ENCODE measurements at places on chromosomes 1 and 21.
A peak's percentile ranks its signal among the peaks of the same experiment; 100 is the strongest.

DNA sequence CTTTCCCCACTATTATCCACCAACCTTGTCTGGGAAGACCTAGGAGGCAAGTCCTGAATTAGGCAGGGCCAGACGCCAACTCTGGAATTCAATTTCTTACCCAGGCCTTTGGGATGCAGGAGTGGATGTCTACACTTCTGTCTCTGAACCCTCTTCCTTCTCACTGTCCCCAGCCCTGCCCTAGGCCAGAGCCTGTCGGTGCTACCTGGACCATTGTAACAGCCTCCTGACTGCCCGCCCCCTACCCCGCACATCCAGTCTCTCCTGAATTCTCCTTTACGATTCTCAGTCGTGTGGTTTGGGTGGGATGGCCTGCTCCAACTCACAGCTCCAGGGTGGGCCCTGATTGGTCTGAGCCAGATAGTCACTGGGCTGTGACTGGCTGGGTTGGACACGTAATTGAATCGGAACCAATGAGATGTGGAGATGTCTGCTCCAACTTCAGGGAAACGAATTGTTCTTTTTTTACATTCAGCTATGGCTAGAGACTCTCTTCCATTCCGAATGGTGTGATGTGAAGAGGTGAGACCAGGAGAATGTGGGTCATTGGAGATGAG, 304.6 kb downstream of the PTPRU start:
- no peak for ATAC-seq

GRCh38 chr1:115545791-115546733, 95.7 kb upstream of the VANGL1 start:
- ATAC-seq = no peak

DNA sequence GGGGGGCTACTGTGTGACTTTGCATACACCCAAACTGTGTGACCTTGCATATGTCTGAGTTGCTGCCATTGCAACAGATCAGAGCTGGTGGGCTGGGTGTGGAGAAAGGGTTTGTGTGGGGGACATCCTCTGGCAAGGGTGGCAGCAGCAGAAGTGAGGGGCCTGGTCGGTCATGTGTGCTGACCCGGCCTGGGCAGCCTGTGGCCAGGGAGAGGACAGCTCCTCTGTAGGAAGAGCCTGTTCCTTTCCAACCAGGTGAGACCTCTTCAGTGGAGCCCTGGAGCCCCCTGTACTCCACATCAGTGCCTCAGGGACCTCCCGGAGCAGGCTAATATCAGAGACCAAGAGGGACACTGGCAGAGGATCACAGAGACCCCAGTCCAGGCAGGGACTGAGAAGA, 8.3 kb downstream of the PCSK9 start:
- no peak for ATAC-seq

- no peak for ATAC-seq
Observed at GRCh38 chr21:22657781-22658180, 1659.6 kb downstream of the NCAM2 start.

- ATAC-seq = no peak
Observed at GRCh38 chr1:41246568-41246967, 4.5 kb upstream of the SCMH1 start.

DNA sequence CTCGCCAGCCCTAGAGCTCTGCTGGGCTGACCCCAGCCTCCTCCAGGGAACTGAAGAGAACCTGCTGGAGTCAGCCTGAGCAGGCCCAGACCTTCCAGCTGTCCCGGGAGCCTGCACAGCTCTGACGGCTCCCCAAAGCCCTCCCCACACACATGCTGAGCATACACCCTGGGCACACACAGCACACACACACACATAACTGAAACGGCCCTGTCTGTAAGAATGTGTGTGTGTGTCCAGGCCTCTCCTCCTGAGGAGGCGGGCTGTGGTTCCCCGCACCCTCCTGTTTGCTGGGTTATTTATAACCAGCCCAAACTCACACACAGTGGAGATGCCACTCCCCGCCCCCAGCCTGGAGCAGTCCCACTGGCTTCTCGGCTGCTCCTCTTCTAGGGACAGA, 20.2 kb downstream of the SDC3 start:
- ATAC-seq = no peak

DNA sequence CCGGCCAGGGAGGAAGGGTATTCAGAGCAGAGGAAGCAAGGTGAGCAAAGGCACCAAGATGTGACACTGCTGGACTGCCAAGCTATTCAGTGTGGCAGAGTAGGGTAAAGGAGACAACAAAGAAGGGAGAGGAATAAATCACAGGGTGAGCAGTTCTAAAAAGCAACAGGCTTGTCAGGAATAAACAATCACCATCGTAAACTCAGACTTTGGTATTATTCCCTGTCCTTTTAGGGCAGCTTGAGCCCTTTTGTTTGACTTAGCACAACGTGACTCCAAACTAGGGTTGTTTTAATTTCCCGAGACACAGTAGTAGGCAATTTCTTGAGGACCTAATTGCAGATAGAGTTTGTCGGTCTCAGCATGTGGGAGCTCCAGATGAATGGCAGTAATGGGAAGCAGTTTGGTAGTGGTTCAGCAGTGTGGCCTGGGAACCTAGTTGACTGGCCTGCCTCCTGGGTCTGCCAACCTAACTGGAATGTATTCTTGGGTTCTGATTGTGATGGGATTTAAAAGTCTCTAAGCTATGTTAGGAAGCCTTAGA, 4.3 kb downstream of the CR1L start:
- no peak for ATAC-seq

DNA sequence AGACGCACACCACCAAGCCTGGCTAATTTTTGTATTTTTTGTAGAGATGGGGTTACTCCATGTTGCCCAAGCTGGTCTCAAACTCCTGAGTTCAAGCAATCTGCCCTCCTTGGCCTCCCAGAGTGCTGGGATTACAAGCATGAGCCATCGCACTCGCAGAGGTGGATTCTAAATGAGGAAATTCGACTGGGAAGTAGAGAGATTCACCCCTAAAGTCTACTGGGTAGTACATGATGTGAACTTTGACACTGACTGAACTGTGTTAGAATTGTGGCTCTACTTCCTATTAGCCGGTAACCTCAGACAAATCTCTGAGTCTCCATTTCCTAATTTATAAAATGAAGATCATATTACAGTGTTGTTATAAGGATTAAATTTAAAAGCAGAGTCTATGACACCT, 276.0 kb upstream of the NR5A2 start:
- ATAC-seq = no peak

DNA sequence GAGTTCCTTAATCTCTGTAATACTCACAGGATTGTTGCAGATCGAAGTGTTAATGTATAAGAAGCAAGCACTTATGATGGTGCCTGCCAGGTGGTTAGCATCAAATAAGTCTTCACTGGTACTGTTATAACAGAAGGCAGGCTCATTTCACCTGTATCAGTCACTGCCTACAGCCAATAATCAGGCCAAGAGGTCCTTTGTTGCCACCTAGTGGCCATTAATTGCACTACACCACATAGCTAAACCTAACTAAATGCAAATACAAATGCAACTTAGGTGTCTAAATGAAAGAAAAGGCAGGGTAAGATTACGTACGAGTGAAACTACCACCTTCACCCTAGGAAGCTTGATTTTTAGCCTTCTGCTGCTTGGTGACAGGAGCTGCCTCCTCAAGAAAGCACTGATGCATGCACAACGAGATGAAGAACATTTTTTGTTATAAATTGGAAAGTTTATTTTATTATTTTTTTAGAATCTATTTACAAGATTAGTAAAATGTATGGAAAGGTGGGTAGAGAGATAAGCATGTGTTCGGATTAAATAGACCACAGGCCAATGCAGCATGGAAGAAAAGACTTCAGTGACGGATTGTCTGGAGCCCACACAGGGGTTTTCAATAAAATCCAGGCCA, 334.8 kb upstream of the CAMK1G start:
- peak; percentile 43 for ATAC-seq

- ATAC-seq = no peak
Observed at GRCh38 chr1:109959974-109960744, 24.4 kb upstream of the AHCYL1 start.

GRCh38 chr1:199490769-199491527, 536.6 kb upstream of the NR5A2 start:
- ATAC-seq = no peak

DNA sequence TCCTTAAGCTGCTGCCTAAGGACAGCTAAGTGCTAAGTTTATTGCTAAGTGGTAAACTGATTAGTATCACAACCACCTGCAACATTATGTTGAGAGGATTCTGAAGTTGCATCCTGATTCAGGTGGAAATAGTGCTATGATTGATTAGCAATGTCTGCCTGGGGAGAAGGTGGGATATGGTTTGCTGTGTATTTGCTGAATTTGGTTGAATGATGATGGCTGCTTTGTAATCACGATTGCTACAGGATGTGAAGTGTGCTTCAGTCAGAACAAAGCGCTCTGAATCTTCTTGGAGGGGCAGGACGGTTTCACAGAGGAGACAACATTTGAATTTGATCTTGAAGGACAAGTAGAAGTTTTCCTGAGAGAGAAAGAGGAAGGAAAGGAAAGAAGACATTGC, 226.0 kb downstream of the ST6GALNAC3 start:
- no peak for ATAC-seq

- no peak for ATAC-seq
Observed at GRCh38 chr1:17437260-17437579, 2.3 kb downstream of the RCC2 start.
